Bronchial epithelial cell (primary cell): ENCODE measurements at places on chromosomes 1 and 21. TPM values are rescaled to one million over a fixed set of nuclear protein-coding genes. Genes with fewer than 3 reads are reported as not detected.

DNA sequence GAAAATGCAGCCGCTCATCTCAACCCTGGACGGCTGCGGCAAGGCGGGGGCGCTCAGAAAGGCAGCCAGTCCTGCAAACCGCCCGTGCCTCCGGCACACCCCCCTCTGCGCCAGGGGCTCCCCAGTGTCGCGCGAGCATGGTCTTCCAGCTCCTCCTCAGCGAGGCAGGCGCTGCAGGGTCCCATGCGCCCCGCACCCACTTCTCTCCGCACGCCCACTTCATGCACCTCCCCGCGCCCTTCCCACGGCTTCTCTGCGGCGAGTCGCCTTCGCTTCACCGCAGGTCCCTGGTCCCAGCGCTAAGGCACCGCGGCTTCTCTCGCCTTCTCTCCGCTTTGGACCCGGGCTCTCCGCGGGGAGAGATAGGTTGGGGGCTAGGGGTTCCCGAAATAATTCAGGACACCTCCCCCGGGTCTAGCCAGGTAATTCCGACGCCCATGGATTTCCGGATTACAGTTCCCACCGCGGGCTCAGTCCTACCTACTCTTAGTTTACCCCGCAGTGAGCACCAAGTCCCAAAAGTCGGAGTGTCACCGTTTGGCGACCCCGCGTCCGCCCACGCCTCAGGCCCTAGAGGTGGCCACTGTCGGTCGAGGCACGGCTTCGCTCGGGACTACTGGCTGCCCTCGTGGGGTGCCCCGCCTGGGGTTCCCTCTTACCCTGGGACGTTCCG, 67.5 kb downstream of the SYT2 start:
- no peak for DNase-seq

The KCNN3 gene
- total RNA-seq: under 0.01 TPM in 1 of 2 replicates, not detected in the other

DNA sequence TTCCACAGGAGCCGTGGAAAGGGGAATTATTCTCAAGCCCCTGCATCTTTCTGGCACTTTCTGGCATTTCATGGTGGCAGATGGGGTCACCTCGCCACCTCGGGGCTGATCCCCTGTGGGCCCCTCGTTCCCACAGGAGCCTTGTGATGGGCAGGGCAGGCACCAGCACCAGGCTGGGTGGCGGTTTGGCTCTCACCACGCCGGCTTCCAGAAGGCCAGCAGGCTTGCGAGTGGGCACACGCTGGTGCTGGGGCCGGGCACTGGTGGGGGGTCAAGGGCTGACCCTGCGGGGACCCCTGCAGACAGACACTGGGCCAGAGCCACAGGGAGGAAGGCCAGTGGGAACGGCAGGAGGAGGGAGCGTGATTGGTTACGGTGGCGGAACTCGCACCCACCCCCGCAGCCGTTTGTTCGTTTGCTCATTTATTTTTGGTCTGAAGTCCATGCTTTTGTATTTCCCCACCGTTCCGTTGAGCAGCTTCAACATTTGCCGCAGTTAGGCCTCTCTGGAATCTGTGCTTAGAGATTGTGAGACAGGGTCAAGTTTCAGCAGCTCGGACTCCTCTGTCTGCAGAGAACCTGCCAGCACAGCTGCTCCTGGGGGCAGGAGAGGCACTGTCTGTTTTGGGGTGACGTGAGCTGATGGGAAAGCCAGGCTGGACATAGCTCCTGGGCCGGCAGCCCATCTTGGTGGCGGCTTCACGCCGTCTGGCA, 5.3 kb downstream of the COL18A1 start:
- no peak for DNase-seq

GRCh38 chr1:19262047-19262446, 10.4 kb downstream of the MRTO4 start:
- no peak for DNase-seq

The KCNK1 gene
- 25.8 and 37.6 TPM in 2 replicates for total RNA-seq

- DNase-seq: peak; percentile 28
Observed at GRCh38 chr1:65067491-65068201, 80.4 kb upstream of the AK4 start.

DNA sequence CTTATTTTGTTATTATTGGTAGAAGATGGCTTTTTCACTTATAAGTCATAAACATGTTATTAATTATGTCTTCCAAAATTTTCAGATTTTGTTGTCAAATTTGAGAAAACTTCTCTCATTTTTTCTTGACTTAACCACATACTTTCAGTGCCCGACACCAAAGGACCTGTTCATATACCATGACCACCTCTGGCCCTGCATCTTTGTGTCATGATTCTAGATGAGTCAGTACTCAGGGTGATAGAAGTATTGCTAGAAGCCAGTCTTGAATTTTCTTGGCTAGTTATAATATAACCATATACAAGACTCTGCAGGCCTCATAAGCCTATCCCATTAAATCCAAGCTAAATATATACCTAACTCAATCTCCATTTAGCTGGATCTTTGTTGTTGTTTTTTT, 35.4 kb upstream of the DPH5 start:
- DNase-seq: no peak

DNA sequence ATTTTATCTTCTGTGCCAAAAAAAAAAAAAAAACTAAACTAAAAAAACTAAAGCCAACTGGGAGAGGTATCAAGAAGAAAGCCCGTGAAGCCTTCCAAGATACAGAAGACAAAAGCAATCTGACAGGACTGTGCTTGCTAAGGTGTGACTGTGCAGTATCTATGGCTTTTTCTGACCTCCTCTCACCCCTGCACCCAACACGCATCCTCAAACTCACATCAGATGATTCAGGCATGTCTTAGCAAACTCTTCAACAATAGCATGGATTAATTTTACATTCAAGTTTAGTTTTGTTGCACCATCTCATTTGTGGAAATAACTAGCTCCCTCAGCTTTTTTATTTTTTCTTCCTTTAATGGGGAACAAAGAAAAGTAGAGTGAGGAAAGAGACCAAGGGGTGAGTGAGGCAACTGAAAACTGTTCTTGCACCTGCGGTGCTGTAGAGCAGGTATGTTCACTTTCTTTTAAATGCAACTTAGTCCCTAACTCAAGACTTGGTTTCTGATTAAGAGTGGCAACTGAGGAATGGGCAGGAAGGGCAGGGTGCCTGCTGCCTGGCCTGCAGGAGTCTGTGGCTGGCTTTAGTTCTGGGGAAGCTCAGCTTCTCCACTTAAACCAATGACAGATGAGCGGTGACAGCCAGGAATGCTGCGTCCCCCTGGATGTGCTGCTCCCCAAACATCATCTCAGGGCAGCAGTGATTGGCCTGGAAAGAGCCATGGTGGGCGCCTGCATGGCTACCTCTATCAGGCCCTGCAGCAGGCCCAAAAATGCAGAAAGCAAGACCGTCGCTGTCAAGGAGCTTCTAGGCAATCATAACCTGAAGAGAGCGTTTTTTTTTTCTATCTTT, 71.3 kb upstream of the LRRC8B start:
- peak; percentile 96 for DNase-seq

DNA sequence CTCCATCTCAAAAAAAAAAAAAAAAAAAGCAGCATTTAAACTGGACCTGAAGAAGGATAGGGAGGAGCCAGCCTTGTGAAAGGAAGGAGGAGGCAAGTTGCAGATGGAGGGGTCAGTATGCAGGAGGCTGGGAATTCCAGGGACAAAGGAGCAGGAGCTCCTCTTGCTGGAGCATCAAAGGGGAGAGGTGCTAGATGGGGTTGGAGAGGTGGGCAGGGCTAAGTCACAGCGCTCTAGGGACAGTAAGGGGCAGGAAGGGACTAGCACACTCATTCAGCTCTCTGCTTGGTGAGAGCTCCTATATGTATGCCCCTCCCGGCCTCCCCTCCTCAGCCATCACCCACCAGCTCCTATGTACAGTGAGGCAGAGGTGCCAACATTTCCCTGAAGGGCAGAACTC, 26.8 kb downstream of the MAP7D1 start:
- no peak for DNase-seq

DNA sequence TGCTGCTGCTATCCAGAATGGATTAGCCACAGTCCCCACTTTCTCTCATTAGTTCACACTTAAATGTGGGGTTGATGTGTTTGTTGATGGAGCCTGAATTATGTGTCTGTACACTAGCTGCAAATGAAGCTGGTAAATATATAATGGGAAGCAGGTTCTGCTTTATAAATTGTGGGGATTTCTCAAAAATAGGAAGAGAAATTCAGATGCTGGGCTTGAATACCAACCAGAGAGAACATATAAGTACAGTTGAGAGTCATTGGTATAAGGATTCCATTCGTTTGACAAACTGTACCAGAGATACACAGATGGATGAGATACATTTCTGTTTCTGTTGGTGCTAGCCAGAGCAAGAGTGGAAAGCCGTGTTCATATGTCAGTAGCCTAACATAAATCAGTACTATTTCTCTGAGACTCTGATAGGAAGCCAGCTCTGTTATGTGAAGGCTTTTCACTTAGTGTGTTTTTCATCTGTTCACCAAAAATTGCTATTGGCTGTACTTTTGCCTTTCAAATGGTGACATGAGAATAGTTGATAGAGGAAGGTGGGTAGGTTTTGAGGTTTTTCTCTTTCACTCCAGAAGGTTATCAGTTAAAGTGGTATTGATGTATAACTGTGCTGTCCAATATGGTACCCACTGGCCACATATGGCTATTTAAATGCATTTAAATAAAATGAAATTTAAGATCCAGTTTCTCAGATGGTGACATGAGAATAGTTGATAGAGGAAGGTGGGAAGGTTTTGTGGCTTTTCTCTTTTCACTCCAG, 15.6 kb downstream of the SMG7 start:
- DNase-seq: no peak

- no peak for DNase-seq
Observed at GRCh38 chr21:25949701-25950100, 214.9 kb downstream of the GABPA start.

The RNF207 gene
- 6.4 and 6.6 TPM in 2 replicates for total RNA-seq

DNA sequence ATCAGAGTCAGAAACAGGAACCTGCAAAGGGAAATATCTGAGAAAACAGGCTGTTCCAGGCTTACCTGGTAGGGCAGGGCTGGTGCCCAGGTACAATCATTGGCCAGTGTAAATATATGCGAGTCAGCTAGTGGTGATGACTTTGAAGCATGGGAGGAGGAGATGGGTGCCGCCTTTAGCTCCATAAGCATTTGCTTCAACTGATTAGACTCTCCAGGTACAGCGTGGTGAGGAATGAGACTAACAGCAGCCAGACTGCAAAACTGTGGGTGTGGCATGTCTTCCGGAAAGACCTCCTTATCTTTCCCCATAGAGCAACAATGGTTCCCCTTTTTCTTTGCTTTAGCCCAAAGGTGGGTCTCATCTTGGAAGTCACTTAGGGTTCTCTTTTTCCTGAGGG, 137.2 kb downstream of the LRIG2 start:
- DNase-seq: peak; percentile 25

GRCh38 chr1:237181743-237182317, 139.8 kb downstream of the RYR2 start:
- no peak for DNase-seq

The DONSON gene
- total RNA-seq: 6.6 and 8.4 TPM in 2 replicates

The HEYL gene
- under 0.01 TPM in 1 of 2 replicates, not detected in the other for total RNA-seq

- DNase-seq: no peak
Observed at GRCh38 chr1:54241364-54241763, 41.4 kb downstream of the MRPL37 start.

- no peak for DNase-seq
Observed at GRCh38 chr1:203672346-203672745, 45.7 kb downstream of the ATP2B4 start.

DNA sequence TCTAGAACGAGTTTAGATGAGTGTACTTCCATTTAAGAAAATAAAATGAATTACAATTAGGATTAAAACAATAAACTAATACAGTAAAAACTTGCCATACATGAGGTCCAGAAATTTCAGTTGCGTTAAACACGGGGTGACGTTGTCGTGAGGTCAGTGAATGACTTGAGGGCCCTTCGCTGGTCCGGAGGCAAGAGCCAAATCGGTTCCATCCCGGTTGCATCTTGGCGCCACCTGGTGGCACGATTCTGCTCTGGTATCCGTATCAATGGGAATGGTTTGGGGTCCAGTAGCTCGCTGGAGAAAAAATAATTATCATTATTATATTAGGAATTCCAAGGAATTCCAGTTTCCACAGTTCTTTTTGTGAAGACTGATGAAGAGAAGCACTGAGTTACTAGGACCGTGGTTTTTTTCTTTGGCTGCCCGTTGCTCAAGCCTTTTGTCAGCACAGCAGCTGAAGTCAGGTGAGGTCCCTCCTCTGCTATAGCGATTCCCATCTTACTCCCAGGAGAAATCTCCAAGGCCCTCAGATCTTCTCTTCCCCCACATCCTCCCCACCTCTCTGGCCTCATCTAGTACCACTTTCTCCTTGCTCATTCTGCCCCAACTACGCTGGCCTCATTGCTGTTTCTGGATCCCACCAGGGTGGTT, 161.4 kb downstream of the SLC35F3 start:
- peak; percentile 50 for DNase-seq

DNA sequence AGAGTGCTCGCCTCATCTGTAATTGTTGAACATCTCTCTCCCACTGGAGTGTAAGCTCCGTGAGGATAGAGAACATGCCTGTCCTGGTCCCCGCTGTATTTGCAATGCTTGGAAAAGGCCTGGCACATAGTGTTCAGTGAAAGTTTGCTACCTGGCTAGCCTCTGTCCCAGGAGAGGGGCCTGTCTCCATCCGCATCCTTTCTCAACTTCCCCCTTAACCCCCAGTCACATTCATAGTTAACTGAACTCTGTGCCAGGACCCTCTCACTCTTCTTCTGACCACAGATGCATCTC, 15.2 kb downstream of the SPOCD1 start:
- no peak for DNase-seq

DNA sequence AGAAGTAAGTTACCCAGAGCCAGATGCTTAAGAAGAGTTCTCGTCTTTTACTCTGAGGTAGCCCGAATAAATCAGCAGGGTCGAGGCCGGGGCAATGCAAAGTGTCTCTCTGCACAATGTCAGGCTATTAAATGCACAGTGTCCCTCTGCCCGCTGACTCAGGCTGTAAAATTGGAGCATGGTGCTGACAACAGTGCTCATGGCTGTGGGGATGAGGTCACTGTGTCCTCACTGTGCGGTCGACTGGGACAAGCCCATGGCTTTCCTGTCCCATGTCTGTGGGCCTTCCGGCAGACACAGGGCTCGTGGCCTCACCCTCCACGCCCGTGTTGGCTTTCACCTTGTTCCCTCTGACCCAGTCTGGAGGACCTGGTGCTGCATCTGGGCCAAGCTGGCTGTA, 14.6 kb upstream of the SLC2A1 start:
- DNase-seq: no peak

The CCDC181 gene
- 0.26 TPM in 1 of 2 replicates, not detected in the other for total RNA-seq
